ENCODE measurements at places on chromosomes 16 and 17. TPM values are rescaled to one million over a fixed set of nuclear protein-coding genes. Genes with fewer than 3 reads are reported as not detected.

PRAC2 gene
- not detected for total RNA-seq

CBX1 gene
- total RNA-seq: 76.5 TPM

SLC38A8 gene
- not detected for total RNA-seq

CCL1 gene
- total RNA-seq: not detected

TERB1 gene
- 0.18 TPM for total RNA-seq

TP53TG3B gene
- not detected for total RNA-seq

SLC6A4 gene
- 0.16 TPM for total RNA-seq

PRSS27 gene
- 4.2 TPM for total RNA-seq

GLIS2 gene
- total RNA-seq: 58.6 TPM
